ENCODE measurements at places on chromosomes 1 and 21.

DNA sequence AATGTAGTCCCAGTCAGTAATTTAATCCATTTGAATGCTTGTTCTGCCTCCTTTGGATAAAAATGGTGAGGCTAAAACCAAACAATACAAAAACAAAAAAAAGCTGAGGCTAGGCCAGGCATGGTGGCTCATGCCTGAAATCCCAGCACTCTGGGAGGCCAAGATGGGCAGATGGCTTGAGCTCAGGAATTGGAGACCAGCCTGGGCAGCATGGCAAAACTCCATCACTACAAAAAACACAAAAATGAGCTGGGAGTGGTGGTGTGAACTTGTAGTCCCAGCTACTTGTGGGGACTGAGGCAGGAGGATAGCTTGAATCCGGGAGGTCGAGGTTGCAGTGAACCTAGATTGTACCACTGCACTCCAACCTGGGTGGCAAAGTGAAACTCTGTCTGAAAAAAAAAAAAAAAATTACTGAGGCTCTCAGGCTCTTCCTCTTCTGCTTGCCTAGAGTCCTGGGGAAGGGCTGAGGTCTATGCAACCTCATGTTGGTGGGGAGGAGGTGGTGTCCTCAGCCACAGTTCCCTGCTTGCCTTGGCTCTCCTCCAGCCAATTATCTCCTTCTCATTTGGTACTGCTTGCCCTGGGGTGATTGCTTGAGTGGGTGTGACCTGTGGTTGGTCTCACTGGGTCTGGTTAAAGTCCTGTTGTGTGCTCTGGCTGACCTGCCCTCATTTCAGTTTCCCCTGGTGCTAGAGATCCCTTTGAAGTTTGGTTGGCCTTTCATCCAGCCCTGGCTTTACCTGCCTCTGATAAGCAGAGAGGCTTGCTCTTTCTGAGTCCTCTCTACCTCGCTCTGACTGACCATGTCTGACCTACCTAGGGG lies 20.9 kb downstream of the S1PR1 start:
- DNase-seq, result no peak

DNA sequence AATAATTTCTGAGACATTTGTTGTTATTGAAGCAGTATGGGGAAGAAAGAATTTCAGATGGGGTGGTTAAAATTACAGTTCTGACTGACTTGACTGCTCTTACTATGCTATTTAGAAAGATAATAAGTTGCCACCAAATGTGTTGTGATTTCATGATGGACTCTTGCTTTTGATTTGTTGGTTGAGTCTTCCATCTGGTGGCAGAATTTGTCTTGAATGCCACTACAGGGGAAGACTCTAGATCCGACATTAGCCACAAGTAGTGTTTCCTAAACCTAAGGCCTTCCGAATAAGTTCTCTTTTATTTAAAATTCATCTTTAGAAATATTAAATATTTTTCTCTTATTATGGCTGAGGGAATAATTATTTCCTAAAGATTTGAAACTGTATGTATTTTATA lies 190.9 kb upstream of the ADGRL4 start:
- DNase-seq, result no peak

GRCh38 chr1:167373986-167374385 lies 144.3 kb downstream of the CD247 start:
- no peak for DNase-seq

DNA sequence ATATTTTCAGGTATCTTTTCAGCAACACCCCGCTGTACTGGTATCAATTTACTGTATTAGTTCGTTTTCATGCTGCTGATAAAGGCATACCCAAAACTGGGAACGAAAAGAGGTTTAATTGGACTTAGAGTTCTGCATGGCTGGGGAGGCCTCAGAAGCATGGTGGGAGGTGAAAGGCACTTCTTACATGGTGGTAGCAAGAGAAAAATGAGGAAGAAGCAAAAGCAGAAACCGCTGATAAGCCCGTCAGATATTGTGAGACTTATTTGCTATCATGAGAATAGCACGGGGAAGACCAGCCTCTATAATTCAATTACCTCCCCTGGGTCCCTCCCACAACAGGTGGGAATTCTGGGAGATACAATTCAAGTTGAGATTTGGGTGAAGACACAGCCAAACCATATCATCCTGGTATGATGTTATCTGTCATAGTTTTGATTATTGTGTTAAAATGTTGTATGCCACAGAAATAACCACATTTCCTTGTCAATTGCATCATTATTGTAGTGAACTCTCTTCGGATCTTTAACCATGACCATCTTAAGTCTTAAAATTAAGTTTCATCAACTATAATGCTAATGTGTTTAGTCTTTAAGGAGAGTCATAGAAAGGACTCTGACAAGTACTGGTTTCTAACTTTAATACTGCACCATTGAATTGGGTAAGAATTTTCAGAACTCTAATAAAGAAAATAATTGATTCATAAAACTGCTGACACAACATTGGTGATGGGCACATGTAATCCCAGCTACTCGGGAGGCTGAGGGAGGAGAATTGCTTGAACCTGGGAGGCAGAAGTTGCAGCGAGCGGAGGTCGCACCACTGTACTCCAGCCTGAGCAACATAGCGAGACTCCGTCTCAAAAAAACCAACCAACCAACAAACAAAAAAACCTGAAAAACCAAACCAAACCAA lies 58.2 kb downstream of the TBX19 start:
- no peak for DNase-seq

GRCh38 chr1:2555634-2556276 lies 416 bp upstream of the TNFRSF14 start:
- peak; percentile 60 for DNase-seq

DNA sequence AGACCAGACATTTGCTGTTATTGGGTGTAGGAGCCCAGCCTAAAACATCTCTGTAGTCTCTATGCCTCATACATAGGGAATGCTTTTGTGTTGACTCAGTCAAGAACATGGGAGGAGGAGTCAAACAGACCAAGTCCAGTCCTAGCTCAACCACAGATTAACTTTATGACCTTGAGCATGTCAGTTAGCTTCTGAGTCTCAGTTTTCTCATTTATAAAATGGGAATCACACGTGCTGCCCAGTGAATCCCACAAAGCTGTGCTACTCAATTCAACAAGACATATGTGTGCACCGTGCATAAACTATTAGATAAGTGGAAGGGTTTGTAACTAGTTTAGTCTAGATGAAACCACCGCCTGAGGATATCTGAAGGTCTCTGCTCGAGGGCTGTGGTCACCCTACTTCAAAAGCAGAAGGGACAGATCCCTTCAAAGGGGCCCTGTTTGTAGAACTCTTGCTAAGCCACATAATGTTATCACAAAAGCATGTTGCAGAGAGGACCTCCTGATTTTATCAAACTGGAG lies 109.5 kb upstream of the NFIA start:
- no peak for DNase-seq

Measured in activated CD4-positive, alpha-beta T cell treated with anti-CD3 and anti-CD28 coated beads, Interleukin-2, amount 50 U/mL, for 1 hour (primary cell).